Stimulated activated CD4-positive, alpha-beta T cell treated with anti-CD3 and anti-CD28 coated beads, Interleukin-4, amount 100 ng/mL, for 48 hours (primary cell): ENCODE measurements at places on chromosomes 1 and 21.

DNA sequence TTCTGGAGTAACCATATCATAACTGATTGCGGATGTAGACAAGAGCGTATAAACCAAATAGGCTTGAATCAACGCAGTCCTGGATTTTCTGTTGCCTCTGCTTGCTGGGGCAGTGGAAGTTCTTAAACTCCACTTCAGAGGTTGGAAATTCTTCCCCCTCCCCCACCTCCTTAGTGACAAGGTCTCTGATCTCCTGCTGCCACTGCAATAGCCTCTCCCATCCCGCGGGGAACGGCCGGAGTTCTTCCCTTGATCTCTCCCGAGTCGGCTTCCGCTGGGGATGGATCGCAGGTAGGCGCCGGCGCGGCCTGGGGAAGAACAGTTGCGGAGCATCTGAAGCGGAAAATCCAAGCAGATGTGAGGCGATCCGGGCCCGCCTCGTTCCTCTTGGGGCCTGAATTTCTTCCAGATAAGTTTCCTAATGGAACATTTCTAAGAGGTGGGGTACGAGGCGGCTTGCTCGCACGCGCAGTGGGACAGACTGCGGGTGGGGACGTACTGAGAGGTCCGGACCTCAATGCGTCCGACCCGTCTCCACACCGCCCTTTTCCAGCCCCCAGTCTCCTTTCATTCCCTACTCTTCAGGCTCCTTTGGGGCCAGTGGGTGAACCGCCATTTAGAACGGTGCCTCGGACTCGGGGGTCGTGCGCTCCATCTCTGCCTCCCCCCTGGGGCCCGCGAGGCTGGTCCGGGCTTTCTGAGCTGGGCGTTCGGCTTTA, 3.1 kb upstream of the SIM2 start:
- DNase-seq: no peak

GRCh38 chr1:229381234-229381633, 38.4 kb upstream of the CCSAP start:
- DNase-seq: no peak

- no peak for DNase-seq
Measured at GRCh38 chr1:53292690-53293089, 35.2 kb downstream of the LRP8 start.

- DNase-seq: no peak
Measured at GRCh38 chr1:121408354-121408753, 223.6 kb downstream of the SRGAP2C start.

DNA sequence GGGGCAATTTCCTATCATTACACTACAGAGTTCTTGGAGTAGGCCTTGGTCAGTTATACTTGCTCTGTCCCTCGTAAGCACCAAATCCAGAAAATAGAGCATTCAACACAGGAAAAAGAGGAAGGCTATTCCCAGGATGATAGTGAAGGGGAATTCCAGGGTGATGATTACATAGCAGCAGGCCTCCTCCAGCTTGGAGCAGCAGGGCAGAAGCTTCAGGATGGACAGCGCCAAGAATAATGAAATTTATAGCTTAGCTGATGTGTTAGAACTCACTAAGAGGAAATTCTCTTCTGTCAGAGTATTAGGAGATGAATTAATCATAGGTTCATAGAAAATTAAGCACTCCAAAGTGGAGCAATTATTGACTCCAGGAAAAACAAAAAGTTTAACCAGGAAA, 10.8 kb upstream of the SMAP2 start:
- no peak for DNase-seq

DNA sequence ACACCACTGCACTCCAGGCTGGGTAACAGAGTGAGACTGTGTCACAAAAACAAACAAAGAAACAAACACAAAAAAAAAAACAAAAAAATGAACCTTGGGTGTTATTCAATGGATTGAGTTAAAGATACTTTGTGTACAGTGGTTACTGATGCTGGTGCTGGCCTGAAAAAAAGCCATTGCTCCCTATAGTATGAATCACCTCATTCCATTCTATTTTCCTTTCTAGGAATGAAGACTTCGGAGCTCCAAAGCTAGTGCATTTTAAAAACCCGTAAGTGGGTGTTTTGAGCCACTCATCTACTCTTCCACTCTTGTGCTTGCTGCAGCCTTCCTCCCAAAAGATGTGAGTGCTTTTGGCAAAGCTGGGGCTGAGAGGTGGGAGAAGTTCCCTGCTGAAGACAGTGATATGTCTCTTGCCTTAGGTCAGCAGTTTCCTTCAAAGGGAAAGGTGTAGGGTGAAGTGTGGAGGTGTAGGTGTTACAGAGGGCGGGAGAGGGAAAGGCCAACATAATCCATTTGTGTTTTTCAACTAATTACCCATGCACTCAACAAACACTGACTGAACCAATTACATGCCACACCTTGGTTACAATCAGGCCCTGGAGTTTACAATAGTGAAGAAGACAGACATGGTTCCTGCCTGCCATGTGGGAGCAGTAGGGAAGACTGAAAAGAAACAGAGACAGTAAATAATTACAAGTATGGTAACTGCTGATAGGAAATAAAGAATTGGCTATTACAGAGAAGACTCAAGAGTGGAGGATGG, 55.0 kb upstream of the SERBP1 start:
- no peak for DNase-seq

DNA sequence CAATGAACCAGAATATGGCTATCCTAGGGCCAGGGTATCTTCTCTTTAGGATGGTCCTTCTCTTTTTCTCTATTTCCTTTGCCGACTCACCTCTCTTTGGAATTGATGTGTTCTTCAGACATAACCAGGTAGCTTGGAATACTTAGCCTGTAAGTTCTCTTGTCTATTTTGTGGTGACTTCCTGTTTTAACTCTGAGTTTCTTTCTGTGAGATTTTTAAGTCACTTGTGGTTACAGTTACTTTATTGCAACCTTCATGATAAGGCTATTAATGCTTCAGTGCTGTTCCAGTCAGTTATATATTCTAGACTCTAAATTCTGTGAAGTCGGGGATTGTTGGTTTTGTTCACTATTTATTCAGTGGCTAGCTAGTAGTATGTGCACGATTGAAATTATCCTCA, 46.2 kb downstream of the DISP1 start:
- no peak for DNase-seq

DNA sequence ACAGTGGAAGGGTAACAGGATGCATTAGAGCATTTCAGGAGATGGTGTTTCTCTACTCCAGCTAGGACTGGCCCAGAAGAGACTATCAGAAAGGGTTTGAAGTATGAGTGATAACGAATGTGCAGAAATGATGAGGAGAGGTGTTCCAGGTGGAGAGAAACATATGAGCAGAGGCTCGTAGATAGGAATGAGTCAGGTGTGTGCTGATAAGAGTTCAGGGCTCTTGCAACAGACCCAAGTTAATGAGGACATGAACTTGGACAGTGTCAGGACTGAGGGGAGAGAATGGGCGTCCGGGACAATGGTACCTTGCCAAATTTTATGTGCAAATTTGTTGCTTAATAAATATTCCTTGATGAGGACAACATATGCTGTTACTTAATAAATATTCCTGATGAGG, 183.9 kb upstream of the NFIA start:
- no peak for DNase-seq

DNA sequence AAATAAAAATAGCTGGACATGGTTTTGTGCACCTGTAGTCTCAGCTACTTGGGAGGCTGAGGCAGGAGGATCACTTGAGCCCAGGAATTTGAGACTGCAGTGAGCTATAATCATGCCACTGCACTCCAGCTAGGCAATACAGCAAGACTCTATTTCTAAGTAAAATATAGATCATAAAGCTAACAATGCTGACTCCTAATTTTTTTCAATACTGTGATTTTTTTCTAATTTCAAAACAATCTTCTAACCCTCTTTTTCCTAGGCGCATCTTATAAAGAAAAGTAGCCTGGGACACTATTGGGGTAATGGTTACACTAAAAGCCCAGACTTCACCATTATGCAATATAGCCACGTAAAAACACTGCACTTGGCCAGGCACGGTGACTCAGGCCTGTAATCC, 81.3 kb downstream of the PTPN14 start:
- DNase-seq: no peak

DNA sequence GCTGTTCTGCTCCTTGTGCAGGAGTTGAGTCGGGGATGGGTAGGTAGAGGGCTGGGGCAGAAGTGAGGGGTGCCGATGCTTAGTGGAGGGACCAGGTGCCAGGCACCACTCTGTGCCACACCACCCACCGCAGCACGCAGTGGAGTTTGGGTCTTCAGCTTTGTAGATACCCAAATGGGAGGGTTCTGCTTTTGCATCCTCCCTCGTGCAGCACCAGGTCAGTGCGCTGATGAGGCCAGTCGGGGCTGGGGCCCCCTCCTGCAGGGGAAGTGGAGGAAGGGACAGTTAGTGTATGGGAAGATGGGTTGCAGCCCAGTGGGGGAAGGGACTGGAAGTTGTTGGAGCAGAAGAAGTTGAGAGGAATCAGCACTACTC, 244.0 kb downstream of the RHOU start:
- DNase-seq: no peak

DNA sequence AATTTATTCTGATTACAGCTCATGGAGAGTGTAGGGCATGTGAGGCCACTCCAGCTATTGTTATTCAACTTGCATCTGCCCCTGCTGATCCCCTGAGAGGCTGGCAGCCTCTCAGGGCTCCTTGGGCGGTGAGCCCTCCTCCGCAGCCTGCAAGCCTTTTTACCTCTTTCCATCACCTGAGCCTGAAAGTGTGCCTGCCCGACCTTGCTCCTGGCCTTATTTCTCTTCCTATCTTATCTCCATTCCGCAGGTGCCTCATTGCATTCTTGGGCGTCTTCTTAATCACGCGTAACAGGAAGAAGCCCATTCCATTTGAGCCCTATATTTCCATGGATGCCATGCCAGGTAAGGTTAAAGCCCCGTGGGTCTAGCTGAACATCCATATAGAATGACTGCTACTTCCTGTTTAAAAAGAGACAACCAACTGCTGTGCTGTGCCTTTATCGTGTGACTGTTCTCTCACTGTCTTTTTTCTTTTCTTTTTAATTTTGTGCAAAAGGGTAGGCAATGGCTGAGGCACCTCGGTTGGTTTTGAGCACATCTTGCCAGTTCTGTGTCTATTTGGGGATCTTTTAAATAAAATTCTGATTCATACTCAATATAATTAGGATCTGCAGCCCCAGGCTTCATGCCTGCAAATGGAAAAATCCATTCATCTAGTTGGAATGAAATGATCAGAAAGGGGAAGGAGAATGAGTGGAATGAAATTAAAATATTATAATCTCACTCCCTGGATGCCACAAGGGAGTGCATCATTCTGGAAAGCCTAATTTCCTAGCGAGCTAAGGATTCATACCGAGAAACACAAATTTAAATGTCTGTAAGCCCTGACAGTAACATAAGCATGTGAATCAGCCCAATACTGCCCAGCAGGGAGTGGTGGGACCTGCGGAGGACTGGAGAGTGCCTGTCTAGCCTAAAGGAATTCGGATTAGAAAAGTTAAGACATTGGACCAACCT, 38.6 kb upstream of the RCAN3 start:
- no peak for DNase-seq

GRCh38 chr1:167219646-167220536, 795 bp upstream of the POU2F1 start:
- DNase-seq: peak; percentile 83

- DNase-seq: no peak
Measured at GRCh38 chr1:46130121-46130520, 2.3 kb downstream of the PIK3R3 start.

DNA sequence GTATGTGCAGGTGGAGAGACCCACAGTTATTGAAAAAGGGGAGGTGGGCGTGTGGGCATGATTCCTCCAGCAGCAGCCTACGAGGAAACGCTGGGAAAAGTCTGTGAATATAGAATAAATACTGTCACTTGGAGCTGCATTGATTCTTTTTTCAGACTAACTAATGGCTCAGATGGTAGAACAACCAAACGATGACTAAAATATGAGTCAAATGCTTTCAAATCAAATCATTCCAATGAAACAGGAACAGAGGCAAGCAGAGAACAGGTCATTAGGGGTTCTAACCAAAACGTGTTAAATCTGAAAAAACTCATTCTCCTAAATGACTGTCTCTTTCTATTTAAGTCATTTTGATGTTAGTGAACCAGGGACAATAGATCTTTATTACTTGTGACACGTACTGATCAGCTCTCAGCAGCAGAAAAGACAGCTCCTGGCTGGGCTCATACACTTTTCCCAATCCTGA, 35.1 kb upstream of the SEC16B start:
- DNase-seq: no peak

- no peak for DNase-seq
Measured at GRCh38 chr1:234780531-234781162, 170.7 kb upstream of the IRF2BP2 start.

- DNase-seq: peak; percentile 57
Measured at GRCh38 chr1:53413175-53414001, 45.8 kb upstream of the DMRTB1 start.

- no peak for DNase-seq
Measured at GRCh38 chr1:6776895-6777294, 8.4 kb upstream of the CAMTA1 start.

GRCh38 chr1:228830954-228831481, 95.7 kb downstream of the RHOU start:
- no peak for DNase-seq

DNA sequence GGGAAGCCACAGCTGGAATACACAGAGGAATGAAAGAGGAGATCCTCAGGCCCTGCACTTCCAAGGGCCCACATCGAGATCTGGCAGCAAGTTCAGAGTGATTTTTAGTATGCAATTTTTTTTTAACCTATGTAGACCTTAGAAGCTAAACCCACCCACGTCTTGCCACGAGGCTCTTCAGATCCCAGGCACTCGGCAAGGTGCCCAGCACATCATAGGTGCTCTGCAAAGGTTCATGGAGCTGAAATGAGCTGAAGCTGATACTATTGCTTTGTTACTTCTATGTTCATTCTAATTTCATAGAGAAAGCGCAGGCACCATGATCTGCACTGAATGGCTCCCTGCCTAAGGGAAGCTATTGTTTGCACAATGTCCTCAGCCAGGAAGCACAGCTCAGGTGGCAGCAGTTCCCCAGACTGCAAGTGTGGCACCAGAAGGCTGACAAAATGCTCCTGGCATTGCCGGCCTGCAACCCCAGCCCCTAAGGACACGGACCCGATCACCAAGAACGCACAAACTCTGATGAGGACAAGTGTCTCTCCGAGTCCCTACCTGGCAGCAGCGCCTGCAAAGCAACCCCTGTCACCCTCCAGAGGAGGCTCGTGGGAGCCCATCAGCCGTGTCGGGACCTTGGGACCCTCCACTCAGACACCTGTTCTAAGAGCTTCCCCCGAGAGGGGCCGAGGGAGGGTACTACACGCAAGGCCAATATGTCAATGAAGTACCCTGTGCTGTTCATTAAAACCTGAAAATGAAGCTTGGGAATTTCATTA, 264.2 kb downstream of the NPHP4 start:
- no peak for DNase-seq
